ENCODE measurements at places on chromosomes 5 and 9.
A peak's percentile ranks its signal among the peaks of the same experiment; 100 is the strongest.

DNA sequence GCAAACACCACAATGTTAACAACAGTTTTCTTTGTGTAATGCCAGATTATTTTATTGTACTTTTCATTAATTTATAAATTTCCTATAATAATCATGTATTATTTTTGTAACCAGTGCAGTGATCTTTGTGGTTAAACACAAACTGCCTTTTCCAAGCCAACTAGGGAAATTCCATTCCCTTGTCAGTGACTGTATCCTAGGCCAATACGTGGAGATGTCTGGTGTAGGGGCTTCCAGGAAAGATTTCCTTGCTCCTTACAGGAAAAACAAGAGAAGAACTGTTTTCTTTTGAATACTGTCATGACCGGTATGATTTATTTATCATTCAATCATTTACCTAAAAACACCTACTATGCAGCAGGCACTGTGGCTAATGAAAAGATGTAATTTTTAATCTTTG, 31.4 kb downstream of the FANCC start:
- DNase-seq = no peak

DNA sequence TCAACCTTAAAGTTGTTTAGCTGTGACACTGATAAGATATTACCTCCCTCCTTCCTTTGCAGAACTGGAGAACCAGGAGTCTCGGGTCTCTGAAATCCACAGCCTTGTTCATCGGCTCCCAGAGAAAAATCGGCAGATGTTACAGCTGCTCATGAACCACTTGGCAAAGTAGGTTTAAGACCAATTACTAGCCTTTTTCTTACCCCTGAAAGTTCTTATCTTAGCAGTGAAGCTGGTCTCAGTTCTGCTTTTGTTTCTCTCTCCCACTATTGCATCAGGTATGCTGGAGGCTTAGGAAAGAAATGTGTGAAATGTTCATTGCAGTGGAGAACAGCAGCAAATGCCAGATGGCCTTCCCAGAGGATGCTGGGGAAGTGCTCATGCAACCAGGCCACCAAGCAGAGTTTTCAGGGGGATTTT, 287.4 kb downstream of the ARHGAP26 start:
- DNase-seq = no peak

GRCh38 chr5:38541174-38541725, 15.2 kb downstream of the LIFR start:
- DNase-seq = no peak

DNA sequence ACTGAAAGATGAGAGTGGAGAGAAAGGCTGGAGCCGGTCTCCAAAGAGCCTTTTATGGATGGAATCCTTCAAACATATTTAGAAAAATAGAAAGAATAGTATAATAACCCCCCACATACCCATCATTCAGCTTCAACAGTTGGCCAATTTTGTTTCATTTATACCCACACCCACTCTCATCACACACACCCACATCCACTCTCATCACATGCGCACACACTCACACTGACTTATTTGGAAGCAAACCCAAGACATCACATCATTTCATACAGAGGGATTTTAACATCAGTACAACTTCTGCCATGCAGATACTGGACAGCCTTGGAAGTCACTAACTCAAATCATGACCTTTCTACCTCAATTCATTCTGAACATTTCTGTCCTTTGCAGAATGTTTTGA, 72.8 kb upstream of the CPLX2 start:
- no peak for DNase-seq

DNA sequence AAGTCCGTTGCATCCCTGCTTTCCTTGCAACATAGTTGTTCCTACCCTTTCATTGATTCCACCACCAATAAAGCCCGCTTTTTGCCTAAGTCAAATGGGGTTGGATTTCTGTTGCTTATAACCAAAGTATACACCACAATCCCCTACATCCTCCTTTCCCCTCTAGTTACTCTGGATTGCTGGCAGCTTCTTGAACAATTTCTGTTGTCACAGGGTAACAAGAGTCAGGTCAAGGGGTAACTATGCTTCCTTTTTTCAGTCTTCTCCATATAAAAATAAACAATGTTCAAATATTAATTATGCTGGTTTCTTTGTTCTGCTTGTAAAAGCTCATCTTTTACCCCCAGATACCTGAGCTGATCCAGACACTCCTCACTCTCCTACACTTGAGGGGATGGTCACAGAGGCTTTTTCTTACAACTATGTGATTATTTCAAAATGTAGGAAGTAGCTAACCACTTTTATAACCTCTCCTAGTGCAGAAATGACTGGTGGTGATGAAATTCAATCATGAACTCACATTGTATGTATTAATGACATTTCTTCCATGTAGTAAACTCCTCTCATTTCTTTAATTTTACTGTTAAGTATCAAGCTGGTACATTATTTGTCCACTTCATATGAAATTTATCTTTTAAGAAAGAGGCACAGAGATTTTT, 136.5 kb downstream of the SNX18 start:
- DNase-seq = no peak

GRCh38 chr9:118561051-118561450, 808.2 kb downstream of the BRINP1 start:
- DNase-seq = no peak

- no peak for DNase-seq
Observed at GRCh38 chr5:172420235-172420939, 33.9 kb downstream of the SH3PXD2B start.

DNA sequence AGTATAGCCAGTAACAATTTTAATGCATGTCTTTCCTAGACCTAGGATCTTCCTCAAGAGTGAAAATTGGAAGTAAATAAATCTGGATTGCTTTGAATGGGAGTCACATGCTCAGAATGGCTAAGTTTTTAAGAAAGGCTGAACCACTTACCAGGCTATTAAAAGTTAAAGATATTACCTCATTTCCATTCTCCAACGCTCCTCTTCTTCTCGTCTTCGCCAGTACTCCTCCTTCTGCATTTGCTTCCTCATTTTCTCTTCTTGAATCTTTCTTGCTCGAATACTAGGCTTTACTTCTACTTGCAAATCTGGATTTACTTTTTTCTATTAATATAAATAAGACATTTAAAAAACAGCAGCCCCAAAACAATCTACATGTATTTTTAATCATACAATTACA, 49.6 kb downstream of the ZFR start:
- DNase-seq = no peak

GRCh38 chr9:81827616-81828296, 100.5 kb upstream of the SPATA31D4 start:
- no peak for DNase-seq

GRCh38 chr5:157925786-157926671, 67.1 kb upstream of the CLINT1 start:
- DNase-seq = no peak

DNA sequence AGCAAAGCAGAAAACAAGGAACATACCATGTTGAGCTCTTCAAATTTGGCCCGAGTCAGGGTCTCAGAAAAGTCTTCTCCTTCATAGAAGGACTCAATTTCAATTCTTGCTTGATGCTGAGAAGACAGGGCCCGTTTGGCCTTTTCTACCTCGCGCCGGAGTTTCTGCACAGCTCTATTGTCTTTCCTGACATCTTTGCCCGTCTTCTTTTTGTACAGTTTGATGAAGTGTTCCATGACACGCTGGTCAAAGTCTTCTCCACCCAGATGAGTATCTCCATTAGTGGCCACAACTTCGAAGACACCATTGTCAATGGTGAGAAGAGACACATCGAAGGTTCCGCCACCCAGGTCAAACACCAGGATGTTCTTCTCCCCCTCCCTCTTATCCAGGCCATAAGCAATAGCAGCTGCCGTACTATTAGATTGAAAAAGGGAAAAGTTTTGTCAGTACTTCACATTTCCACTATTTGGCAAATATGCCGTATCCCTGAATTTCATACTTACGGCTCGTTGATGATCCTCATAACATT, 2.2 kb downstream of the HSPA5 start:
- DNase-seq = no peak

DNA sequence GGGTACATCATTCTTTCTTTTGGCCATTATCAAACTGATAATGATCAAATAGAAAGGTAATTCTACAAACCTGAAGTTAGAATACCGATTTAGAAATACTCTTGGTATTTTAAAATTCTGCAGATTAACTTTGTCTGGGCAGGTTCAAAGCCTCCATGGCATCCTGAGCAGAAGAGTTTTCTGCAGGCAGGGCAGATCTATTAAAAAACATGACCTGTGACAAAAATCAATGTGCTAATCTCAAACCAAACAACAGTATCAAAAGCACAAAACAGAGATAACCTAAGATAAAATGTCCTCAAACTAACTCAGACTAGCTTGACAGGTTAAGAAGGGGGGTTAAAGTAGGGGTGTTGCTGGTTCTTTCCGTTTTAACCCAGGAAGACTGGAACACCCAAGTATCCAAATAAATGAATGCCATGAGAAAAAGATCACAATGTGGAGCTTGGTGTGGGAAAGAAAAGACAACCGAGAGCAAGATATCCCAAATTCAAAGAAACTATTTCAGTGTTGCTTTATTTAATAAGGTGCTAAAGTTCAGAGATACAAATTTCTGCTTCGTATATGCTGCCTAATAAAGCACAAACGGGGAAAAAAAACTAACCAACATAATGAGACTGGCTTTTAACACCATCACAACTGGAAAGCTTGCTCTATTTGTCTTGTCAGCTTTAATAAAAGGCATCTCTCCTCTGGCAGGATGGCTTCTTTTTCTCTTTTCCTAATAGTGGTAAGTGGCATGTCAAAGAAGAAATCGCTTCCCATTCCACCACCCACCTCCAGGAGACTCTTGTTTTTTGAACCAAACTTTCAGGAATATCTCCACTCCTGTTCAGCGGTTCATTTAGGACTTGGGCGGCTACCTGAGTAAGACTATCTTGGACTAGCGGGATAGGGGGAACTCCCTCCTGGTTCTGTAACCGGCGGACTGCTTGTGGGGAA, 2.3 kb downstream of the EFNA5 start:
- peak; percentile 32 for DNase-seq

DNA sequence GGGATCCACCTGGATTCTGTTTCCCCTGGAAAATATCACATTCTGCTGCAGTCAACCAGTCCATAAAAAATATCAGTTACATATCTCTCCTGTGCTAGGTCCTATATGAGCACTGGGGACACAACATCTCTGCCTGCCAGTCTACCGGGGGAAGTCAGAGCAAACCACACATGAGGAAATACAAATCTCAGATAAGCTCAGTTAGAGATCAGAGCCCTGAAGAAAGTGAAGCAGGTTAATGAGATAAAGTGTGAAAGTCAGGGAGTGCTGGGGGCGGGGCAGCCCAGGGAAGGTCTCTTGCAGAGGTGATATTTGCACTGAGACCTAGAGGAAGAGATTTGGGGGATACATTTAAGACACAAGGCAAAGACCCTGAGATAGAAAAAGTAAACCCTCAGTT, 67.8 kb upstream of the SLC1A1 start:
- DNase-seq = no peak

DNA sequence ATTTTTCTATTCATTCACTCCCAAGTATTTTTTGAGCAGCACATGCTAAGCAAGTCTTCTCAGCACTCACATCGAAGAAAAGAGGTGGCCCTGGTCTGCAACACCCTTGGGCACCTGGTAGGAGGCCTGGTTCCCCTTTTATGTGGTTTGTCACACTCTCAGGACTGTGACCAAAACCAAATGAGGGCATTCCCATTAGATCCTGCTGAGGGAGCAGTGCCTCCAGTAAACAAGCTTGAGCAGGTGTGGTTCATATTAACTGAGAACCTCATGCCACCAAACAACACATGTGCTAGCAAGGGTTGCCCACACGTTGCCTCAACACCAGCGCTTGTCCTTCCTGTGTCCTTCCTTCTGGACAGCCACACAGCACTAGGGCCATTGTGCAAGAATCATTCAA, 26.9 kb upstream of the SYK start:
- peak; percentile 20 for DNase-seq

DNA sequence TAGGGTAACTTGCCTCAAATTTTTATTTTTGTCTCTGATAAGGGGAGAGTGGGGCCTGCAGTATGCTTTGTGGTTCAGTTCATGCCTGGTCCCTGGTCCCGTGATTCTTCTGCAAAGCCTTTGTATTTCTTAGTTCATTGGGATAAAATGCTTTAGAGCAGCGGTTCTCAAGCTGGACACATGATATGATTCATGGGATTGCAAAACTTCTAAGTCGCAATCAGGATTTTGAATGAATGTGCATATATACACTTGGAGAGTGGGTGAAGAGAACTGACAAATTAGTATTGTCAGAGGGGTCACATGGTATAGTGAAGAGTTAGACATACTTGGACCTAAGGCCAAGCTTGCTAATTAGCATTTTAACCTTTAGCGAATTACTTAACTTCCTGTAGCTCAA, 265.4 kb upstream of the KLF9 start:
- no peak for DNase-seq

- no peak for DNase-seq
Observed at GRCh38 chr9:105026451-105026850, 98.5 kb upstream of the ABCA1 start.

GRCh38 chr5:53123702-53124101, 14.1 kb upstream of the MOCS2 start:
- no peak for DNase-seq

GRCh38 chr9:38153152-38153909, 84.3 kb upstream of the SHB start:
- peak; percentile 84 for DNase-seq

GRCh38 chr5:34976347-34976746, 47.0 kb downstream of the DNAJC21 start:
- DNase-seq = no peak

- DNase-seq = no peak
Observed at GRCh38 chr5:141507387-141508091, 18.7 kb downstream of the PCDHGC5 start.

DNA sequence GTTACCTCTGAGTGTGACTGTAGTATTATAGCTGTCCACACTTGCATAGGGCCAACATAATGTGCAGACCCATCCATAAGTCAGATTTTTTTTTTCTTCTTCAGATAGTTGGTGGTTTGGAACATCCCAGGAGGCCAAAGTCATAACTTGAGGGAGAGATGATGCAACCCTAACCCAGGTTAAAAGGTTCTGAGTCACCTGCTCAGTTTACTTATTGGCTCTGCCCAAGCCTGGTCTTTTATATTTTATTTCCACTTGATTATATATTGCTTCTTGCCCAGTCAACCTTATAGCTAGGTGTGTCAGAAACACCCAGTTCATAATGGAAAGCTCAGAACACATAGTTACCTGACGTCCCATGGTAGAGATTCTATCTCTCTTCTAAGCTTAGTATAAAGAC, 113.1 kb upstream of the PCSK1 start:
- no peak for DNase-seq

Data from NCI-H146 (cell line).